ENCODE measurements at places on chromosomes 4 and X.

GRCh38 chrX:23952984-23953907 lies 45.4 kb downstream of the CXorf58 start:
- peaks cover 19% of the 10 kb centered on the region for H3K4me1 ChIP-seq
- DNase-seq, result peak; percentile 51
- peaks cover 2% of the 10 kb centered on the region for H3K36me3 ChIP-seq
- H3K27ac ChIP-seq, result peak overlapping the region; percentile 98

- peaks cover 4% of the 10 kb centered on the region for H3K36me3 ChIP-seq
- H3K4me1 ChIP-seq, result no peaks in the 10 kb centered on the region
- no peak for DNase-seq
- H3K27me3 ChIP-seq, result no peaks in the 10 kb centered on the region
- no peak overlapping the region for H3K4me3 ChIP-seq
Observed at GRCh38 chr4:53088152-53088551, 226.0 kb downstream of the RASL11B start.

- no peak overlapping the region for H3K27ac ChIP-seq
- no peak overlapping the region for H3K4me3 ChIP-seq
- no peaks in the 10 kb centered on the region for H3K27me3 ChIP-seq
- H3K4me1 ChIP-seq, result no peaks in the 10 kb centered on the region
Observed at GRCh38 chrX:27008486-27008885, 454.7 kb downstream of the PPP4R3C start.

DNA sequence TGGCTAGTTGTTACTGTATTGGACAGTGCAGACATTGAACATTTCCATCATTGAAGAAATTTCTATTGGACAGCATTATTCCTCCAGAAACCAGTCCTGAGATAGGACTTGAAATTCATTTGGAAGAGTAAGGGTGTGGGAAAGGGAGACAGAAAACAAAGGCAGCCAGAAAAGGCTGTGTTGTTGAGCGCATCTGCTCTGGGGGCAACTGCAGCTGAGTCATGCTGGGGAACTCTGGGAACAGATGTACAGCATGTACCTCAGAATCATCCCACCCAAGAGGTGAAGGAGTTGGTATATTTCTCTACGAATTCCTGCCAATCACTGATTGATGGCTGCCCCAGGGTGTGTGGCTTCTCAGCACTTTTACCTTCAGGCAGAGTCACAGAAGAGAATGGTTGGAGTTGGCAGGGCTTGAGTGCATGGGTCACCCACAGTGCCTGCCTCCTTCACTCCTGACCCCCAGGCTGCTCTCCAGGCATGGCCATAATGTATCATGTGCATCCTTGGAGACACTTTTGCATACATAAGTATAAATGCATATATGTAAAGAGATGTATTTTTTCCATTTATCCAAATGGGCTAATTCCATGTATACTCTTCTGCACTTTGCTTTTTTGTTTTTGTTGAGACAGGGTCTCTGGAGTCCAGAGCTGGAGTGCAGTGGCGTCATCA lies 39.4 kb downstream of the GEMIN8 start:
- H3K4me1 ChIP-seq, result peaks cover 5% of the 10 kb centered on the region
- no peak for DNase-seq
- H3K4me3 ChIP-seq, result no peak overlapping the region
- H3K27ac ChIP-seq, result no peak overlapping the region

GRCh38 chr4:136009258-136009832 lies 1522.9 kb downstream of the PCDH18 start:
- H3K4me3 ChIP-seq, result no peak overlapping the region
- no peak for DNase-seq
- H3K27ac ChIP-seq, result no peak overlapping the region
- H3K4me1 ChIP-seq, result no peaks in the 10 kb centered on the region

DNA sequence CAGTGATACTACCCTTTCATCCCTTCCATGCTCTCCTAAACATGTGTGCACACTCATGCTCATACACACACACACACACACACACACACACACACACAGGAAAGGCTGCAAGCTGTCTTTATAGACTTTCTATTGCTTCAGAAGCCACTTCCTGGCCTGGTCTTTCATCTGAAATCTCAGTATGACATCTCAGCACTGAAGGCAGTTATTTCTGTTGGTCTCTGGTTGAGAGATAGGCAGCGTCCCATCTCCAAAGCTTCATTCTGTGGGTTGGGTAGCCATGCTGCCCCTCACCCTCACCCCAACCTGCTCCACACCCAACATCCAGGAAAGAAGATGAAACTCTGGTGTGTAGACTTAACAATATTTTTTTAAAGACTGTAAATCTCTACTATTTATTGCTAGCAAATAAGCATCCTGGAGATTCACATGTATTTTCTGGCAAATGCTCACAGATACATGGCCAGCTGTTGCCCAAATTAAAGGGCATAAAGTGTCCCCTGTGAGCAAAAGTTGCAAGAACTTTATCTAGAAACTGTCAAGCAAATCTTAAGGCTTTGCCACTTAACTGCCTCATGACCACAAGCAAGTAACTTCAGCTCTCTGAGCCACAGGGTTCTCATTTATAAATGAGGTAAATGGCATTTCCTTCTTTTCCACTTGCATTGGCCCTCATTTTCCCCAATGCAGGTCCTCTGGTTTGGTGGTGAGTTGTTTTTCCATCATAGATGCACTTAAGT lies 189.8 kb upstream of the AFF2 start:
- peak; percentile 46 for DNase-seq
- H3K27me3 ChIP-seq, result no peaks in the 10 kb centered on the region
- peaks cover 20% of the 10 kb centered on the region for H3K36me3 ChIP-seq
- peak overlapping the region; percentile 88 for H3K27ac ChIP-seq

- no peaks in the 10 kb centered on the region for H3K36me3 ChIP-seq
- no peak overlapping the region for H3K4me3 ChIP-seq
- H3K27ac ChIP-seq, result no peak overlapping the region
- DNase-seq, result no peak
- no peaks in the 10 kb centered on the region for H3K27me3 ChIP-seq
Observed at GRCh38 chrX:129613596-129613995, 41.2 kb downstream of the APLN start.

GRCh38 chr4:18318682-18319388 lies 297.3 kb upstream of the LCORL start:
- no peak for DNase-seq
- no peaks in the 10 kb centered on the region for H3K27me3 ChIP-seq
- H3K27ac ChIP-seq, result no peak overlapping the region
- H3K36me3 ChIP-seq, result no peaks in the 10 kb centered on the region
- H3K4me3 ChIP-seq, result no peak overlapping the region

DNA sequence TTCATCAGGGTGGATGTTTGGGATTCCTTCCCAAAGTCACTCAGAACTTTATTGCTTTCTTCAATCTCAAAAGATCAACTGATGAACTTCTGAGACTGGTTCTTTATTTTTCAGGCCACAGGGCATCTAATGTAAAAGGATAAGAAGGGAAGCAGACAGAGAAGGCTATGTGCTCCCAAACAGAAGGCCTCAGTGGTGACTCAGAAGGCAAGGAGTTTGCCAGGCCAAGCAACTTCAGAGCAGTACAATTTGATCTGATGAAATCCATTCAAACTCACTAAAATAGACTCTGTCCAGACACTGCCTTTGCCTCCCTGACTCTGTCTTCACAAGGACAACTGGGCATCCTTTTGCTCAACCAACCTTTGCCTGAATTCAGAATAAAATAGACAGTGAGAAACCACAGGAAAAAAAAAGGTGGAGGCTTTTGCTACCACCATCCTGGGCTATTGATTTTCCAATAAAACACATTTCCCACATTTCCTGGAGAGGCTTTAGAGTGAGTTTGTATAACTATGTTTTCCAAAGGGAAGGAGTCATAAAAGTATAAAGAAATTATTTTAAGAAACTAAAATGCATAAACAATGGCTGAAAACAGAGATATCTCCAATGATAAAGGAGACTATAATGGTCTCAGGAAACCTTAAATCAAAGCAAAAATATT lies 55.2 kb downstream of the ARHGEF6 start:
- no peak overlapping the region for H3K4me3 ChIP-seq
- H3K27ac ChIP-seq, result no peak overlapping the region
- no peak for DNase-seq
- H3K36me3 ChIP-seq, result peaks cover 52% of the 10 kb centered on the region
- peaks cover 19% of the 10 kb centered on the region for H3K4me1 ChIP-seq

DNA sequence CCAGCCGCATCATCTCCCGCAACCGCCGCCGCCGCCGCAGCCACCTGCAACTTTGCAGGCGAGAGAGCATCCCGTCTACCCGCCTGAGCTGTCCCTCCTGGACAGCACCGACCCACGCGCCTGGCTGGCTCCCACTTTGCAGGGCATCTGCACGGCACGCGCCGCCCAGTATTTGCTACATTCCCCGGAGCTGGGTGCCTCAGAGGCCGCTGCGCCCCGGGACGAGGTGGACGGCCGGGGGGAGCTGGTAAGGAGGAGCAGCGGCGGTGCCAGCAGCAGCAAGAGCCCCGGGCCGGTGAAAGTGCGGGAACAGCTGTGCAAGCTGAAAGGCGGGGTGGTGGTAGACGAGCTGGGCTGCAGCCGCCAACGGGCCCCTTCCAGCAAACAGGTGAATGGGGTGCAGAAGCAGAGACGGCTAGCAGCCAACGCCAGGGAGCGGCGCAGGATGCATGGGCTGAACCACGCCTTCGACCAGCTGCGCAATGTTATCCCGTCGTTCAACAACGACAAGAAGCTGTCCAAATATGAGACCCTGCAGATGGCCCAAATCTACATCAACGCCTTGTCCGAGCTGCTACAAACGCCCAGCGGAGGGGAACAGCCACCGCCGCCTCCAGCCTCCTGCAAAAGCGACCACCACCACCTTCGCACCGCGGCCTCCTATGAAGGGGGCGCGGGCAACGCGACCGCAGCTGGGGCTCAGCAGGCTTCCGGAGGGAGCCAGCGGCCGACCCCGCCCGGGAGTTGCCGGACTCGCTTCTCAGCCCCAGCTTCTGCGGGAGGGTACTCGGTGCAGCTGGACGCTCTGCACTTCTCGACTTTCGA lies 654 bp downstream of the ATOH1 start:
- no peaks in the 10 kb centered on the region for H3K4me1 ChIP-seq
- peak overlapping the region; percentile 51 for H3K4me3 ChIP-seq
- no peaks in the 10 kb centered on the region for H3K36me3 ChIP-seq
- H3K27me3 ChIP-seq, result peaks cover 89% of the 10 kb centered on the region
- no peak overlapping the region for H3K27ac ChIP-seq

DNA sequence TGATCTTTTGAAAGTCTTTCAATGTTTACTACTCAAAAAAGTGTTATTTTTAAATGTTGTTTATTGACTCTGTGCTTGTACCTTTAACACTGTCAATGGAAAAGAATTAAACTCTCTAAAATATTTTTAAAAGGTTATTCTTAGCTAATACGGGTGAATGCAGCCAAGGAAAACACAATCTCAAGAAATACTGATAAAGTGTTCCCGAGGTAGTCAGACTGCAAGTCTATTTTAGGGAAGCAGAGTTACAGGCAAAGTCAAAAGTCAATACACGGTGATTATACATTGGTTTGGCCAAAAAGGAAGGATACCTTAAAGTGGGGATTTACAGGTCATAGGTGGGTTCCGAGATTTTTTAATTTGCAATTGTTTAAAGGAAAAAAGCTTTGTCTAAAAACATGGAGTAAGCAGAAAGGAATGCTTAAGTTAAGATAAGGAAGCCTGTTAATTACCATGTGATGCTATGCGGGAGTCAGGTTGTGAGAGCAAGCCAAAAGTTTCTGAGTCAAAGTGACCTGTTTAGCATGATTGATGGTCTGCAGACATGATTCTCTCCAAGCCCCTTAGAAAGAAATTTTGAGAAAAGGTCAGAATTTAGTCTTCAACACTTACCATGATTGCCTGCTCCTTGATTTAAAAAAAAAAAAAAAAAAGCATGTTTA lies 288.4 kb downstream of the KLHL4 start:
- no peaks in the 10 kb centered on the region for H3K36me3 ChIP-seq
- no peak overlapping the region for H3K4me3 ChIP-seq
- H3K27ac ChIP-seq, result no peak overlapping the region
- DNase-seq, result no peak
- no peaks in the 10 kb centered on the region for H3K4me1 ChIP-seq

GRCh38 chrX:110504947-110505346 lies 146.3 kb downstream of the RTL9 start:
- no peaks in the 10 kb centered on the region for H3K4me1 ChIP-seq
- H3K36me3 ChIP-seq, result no peaks in the 10 kb centered on the region
- DNase-seq, result no peak
- no peak overlapping the region for H3K4me3 ChIP-seq
- no peak overlapping the region for H3K27ac ChIP-seq
- H3K27me3 ChIP-seq, result no peaks in the 10 kb centered on the region

GRCh38 chr4:48681856-48682255 lies 98.2 kb downstream of the FRYL start:
- H3K4me3 ChIP-seq, result no peak overlapping the region
- peaks cover 17% of the 10 kb centered on the region for H3K36me3 ChIP-seq
- H3K27me3 ChIP-seq, result no peaks in the 10 kb centered on the region
- peaks cover 12% of the 10 kb centered on the region for H3K4me1 ChIP-seq
- H3K27ac ChIP-seq, result no peak overlapping the region

- no peaks in the 10 kb centered on the region for H3K4me1 ChIP-seq
- H3K27me3 ChIP-seq, result no peaks in the 10 kb centered on the region
- H3K27ac ChIP-seq, result no peak overlapping the region
- DNase-seq, result no peak
Observed at GRCh38 chr4:174036576-174036975, 246.9 kb downstream of the FBXO8 start.

DNA sequence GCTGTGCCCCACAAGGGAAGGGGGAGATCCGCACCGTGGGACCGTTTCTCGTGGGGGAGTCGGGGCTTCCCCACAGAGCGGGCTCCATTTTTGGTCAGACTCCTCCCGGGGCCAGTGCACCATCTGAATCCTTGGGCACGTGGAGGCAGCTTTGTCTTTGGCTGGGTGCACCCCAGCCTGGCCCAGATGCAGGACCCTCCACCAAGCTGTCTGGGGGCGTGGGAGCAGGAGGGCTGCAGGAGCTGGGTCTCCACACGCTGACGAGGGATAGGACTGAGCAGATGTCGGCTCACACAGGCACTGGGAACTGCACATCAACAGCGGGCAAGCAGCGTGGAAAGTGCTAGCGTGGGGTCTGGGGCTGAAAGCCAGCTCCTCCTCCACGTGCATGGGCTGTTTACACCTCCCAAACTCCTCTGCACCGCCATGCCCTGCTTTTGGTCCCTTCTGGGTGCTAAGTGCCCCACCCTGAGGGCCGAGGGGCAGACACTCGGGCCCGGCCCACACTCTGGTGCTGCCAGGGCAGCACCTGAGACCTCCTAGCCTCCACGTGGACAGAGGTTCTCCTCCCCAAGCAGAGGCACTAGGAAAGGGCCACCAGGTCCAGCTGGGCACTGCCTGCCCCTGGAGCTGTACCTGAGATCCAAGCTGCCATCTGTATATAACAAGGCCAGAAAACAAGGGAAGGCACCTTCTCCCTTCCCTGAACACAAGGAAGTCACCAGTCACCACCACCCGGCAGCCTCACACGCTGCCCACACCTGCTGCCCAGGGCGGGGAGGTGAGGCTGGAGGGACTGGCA lies 13.8 kb downstream of the DGKQ start:
- no peaks in the 10 kb centered on the region for H3K36me3 ChIP-seq
- H3K27ac ChIP-seq, result no peak overlapping the region
- no peaks in the 10 kb centered on the region for H3K4me1 ChIP-seq
- H3K27me3 ChIP-seq, result no peaks in the 10 kb centered on the region

GRCh38 chr4:118739022-118739713 lies 54.0 kb downstream of the METTL14 start:
- no peak overlapping the region for H3K27ac ChIP-seq
- no peak for DNase-seq
- no peaks in the 10 kb centered on the region for H3K4me1 ChIP-seq
- no peak overlapping the region for H3K4me3 ChIP-seq
- H3K36me3 ChIP-seq, result peaks cover 48% of the 10 kb centered on the region

Measured in T-helper 2 cell treated with Interferon-gamma antibody and Interleukin-4, amounts not matched to agents 5 μg/mL and 100 μg/mL, for 36 hours (primary cell).